G401 (cell line): ENCODE measurements at places on chromosomes 7 and 10. TPM values are rescaled to one million over a fixed set of nuclear protein-coding genes. Genes with fewer than 3 reads are reported as not detected.

- no peak for DNase-seq
Observed at GRCh38 chr10:89468191-89468965, 54.0 kb downstream of the IFIT5 start.

GRCh38 chr7:42935861-42936260 lies 3.7 kb downstream of the MRPL32 start:
- no peak for DNase-seq

- DNase-seq, result no peak
Observed at GRCh38 chr7:108234281-108234680, 104.1 kb upstream of the LAMB4 start.

DNA sequence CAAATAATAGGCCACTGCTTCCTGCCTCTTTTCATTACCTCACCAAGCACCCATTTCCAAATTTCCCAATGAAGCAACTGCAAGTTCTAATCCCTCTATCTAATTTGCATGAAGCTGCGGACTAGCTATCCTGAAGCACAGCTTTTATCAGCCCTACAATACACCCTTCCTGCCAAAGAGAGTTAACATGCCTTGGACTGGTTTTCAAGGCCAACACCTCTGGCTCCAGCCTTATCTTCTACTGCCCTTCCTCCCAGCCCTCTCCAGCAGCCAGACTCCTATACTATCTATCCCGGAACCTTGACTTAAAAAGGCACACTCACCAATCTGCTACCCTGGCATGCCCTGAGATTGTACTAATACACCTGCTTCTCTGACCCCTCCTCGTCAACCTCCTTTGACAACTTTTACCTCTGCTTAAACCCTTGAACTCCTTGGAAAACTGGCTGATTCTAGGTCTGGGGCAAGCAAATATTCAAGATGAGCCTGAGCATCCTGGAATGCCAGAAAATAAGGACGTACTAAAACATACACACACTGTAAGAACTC lies 73.4 kb downstream of the SGMS1 start:
- no peak for DNase-seq

- DNase-seq, result no peak
Observed at GRCh38 chr7:131537571-131537978, 18.9 kb downstream of the PODXL start.

DNA sequence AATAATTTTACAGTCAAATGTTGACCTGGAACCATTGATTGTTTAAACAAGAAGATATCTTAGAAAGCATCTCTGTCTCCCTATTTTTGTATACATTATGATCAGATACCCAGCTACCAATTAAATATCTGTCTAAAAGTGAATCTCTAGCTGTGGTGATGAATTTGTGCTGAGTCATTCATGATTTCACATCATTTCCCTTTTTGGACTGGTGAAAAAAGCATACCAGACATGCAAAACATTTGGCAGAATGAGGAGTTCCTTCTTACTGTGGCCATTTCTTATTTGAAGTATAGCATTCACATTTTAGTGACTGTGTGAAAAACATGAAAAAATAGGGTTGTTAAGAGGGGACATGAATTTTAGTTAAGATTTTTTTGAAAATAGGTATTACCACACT lies 98.0 kb upstream of the GATA3 start:
- no peak for DNase-seq

GRCh38 chr7:27953777-27954176 lies 213.8 kb downstream of the TAX1BP1 start:
- DNase-seq, result no peak

GRCh38 chr7:98483964-98484545 lies 83.2 kb upstream of the BAIAP2L1 start:
- no peak for DNase-seq

DNA sequence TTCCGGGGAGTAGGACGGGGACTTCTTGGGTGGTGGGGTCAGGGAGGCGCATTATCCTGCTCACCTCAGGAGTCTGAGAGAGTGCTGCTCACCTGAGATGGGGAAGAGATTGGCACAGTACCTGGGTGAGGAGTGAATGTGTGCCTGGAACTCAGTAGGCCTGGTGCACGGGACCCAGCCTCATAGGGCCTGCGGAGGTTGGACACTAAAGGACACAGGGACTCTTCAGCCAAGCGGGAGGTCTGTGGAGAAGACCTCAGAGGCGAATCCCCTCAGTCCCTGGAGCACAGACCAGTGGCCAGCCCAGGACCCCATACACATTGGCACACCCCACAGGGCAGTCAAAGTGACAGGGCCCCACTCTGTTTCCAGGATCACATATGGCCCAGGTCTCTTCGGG lies 73.2 kb downstream of the OAT start:
- no peak for DNase-seq

DNA sequence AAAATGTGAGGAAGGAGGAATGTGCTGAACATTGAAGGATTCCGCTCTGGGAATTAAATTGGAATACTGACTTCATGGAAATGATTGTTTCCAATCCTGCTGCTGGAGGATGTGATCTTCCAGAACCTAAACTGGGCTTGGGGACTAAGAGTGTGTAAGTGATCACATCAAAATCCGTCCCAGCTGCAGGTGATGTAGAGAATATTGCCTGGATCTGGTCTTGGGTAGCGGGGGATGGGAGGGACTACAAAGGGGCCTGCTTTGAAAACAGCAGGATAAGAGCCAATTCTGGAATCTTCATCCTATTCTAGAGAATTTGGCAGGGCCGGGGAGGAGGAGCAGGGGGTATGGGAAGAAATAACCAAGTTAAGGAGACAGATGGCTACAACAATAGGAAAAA lies 552.2 kb upstream of the FZD8 start:
- no peak for DNase-seq

DNA sequence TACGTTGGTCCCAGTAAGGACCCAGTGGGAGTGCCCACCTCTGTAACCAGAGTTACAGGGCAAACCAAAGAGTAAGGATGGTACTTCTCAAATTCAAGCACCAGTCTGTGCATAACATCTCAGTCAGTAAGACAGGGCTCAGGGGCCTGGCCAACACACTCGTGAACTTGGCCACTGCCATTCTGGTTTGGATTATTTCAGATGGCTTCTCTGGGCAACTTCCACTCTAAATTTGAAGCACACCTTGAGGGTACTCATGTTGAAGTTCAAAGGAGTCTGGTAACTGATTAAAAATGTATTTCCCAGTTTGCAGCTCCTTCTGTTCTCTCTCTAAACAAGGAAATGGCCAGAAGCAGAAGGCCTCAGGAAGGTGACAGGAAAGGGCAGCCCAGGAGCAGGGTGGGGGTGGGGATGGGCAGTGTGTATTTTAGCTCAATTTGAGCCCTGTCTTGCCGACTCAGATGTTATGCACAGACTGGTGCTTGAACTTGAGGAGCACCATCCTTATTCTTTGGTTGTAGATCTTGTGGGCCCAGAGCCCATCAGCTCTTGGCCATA lies 107.3 kb upstream of the GLI3 start:
- DNase-seq, result no peak

- no peak for DNase-seq
Observed at GRCh38 chr10:61065051-61065450, 121.1 kb upstream of the RHOBTB1 start.

The DPP6 gene
- 7.9 and 11.1 TPM in 2 replicates for total RNA-seq

The MEOX2 gene
- not detected in 2 replicates for total RNA-seq

The PIP gene
- total RNA-seq, result not detected in 2 replicates

The SPDYE5 gene
- not detected in 2 replicates for total RNA-seq

The SHH gene
- total RNA-seq, result not detected in 2 replicates
